NCI-H526 treated with DMSO at 0.1 percent for 48 hours (cell line): ENCODE measurements at places on chromosomes 6 and 20.

DNA sequence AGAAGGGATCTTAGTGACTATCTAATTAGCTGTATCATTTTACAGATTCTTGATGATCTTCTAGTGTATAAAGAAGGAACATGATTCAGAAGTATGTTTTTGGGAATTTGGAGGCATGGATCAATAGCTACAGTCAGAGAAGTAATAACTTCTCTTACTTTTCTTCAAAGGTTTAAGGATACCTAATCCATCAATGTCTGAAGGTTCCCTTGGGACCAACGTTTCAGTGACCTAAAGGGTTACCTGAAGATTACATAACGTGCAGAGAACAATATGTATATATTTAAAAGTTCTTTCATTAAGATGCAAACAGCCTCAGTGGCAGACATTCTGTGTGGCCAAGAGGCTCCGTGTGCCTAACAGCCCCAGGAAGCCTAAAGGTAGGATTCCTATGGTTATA, 3.2 kb downstream of the HDAC2 start:
- DNase-seq, result no peak

GRCh38 chr6:132122871-132123270, 171.7 kb upstream of the CCN2 start:
- DNase-seq, result no peak

- DNase-seq, result no peak
Measured at GRCh38 chr20:46004889-46005473, 3.7 kb upstream of the MMP9 start.

DNA sequence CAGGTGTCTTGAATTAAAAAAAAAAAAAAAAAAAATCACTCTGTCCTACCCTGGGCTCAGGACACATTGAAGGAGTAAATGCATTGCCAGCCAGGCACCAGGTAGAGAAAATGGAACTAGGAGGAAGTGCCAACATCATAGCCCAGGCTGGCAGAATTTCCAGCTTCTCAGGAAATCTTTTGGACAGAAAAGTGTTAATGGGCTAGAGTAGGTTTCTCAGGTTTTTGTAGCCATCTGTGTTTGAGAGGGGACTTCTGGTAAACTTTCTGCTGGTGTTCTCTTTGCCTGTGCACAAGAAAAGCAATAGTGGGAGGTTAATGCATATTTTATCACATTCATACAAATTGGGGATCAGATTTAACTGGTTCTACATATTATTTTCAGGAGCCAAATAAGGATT, 678.3 kb upstream of the NRSN1 start:
- no peak for DNase-seq

- DNase-seq, result no peak
Measured at GRCh38 chr20:63254232-63254605, at the start of gene NKAIN4. NKAIN4 (minus strand) TSS chr20:63254463; CDS start chr20:63254450, 13 bp downstream.

- no peak for DNase-seq
Measured at GRCh38 chr6:37019065-37019450, 13.6 kb downstream of the FGD2 start.

- no peak for DNase-seq
Measured at GRCh38 chr20:19295076-19295475, 82.6 kb downstream of the SLC24A3 start.

DNA sequence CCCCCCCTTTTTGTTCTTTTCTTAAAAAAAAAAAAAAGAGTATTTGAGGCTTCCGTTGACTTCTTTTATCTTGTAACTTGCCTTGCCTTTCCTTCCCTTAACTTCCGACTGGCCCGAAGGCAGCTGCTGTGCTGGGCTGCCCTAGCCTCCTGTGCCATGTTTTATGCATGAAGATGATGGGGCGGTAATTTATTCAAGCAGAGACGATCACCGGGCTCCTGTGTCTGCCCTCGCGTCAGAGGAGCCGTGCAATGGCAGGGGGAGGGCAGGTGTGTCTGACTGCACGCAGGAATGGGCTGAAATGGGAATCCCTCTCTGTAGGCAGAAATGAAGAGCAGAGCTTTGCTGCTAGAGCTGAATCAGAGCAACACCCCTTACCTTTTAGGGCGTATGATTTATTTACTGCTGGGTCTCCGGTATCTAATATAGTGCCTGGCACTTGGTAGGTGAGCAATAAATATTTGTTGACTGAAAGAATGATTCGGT, 106.3 kb upstream of the RIPOR2 start:
- peak; percentile 94 for DNase-seq

DNA sequence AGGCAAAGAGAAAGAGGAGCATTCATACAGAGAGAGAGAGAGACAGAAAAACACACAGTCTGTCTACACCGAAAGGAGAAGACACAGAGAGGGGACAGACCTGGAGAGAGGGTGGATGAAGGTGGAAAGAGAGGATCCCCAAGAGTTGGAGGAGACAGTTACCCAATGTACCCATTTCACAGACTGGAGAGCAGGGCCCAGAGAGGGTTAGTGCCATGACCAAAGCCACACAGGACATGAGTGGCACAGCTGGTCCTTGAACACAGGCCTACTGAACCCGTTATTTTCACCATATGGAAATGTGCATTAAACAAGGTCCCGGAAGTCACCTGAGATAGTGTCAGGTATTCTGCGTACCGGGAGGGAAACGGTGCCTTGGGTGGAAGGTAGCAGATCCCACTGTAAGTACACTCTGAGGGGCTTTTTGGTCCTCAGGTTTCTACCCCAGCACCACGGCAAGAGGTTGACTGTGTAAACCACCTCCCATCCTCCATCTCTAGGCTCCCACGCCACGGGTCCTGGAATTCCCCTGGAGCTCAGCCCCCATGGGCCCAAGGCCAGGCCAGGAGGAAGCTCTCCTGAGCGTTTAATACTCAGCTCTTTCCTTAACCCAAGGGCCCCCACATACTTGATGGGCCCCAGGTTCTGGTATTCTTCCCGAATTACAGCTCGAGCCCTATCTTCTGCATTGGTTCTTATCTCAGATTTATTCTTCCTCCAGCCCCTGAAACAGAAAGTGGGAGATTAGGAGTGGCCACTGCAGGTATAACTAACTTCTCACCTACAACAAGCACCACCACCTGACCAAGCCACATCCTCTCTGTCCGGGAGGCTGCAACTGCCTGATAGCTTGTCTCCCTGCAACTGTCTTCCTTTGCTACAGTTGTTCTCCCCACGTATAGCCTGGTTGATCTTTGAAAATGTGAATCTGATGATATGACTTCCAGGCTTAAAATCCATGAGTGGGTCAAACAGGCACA, 38.4 kb upstream of the OCSTAMP start:
- DNase-seq, result no peak

GRCh38 chr6:6841571-6841970, 253.1 kb downstream of the LY86 start:
- no peak for DNase-seq

GRCh38 chr6:2412731-2413130, 167.3 kb upstream of the GMDS start:
- no peak for DNase-seq

GRCh38 chr6:148999929-149000468, 253.2 kb downstream of the UST start:
- DNase-seq, result no peak

GRCh38 chr20:21229163-21229562, 74.0 kb upstream of the XRN2 start:
- DNase-seq, result no peak

DNA sequence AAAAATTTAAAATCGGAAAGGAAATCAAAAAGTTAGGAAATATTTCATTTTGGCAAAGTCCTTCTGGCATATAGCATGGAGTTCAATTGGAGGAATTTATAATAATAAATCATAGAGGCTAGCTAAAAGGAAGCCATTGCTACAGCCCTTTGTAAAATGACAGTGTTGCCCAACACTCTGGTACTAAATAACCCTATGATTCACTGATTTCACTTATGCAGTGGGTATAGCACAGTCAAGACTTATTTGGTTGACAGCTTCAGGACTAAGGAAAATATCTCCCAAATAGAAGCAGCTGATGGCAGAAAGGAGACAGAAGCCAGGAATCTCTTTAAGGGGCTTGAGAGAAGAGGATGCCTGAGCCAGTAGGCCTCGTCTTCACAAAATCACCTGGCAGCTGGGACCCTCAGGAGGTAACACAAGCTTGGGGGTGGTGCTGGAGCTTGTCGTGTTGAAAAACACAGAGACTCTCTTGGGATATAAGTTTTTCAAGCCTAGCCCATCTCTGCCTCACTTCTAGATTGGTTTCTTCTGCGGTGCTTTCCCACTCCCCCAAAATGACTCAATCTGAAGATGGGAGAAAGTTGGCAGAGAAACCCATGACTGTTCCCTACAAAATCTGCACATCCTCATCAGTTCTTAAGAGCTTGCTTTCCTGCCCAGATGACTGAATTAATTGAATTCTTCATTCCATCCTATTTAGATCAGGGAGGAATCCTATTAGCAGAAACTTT, 38.4 kb upstream of the EYA4 start:
- DNase-seq, result no peak

- DNase-seq, result no peak
Measured at GRCh38 chr6:138546733-138547185, 47.5 kb upstream of the NHSL1 start.

GRCh38 chr6:139784222-139784769, 409.8 kb upstream of the CITED2 start:
- no peak for DNase-seq

GRCh38 chr20:57570145-57570850, 9.4 kb downstream of the PCK1 start:
- peak; percentile 93 for DNase-seq

- no peak for DNase-seq
Measured at GRCh38 chr6:11062715-11063114, 18.6 kb upstream of the ELOVL2 start.

- peak; percentile 57 for DNase-seq
Measured at GRCh38 chr6:142112451-142113061, 20.2 kb upstream of the GJE1 start.

GRCh38 chr6:43965628-43966373, 161.5 kb downstream of the MRPL14 start:
- DNase-seq, result no peak

GRCh38 chr6:157168471-157168870, 154.8 kb downstream of the TMEM242 start:
- no peak for DNase-seq
